OCI-M1 (cell line): ENCODE measurements at places on chromosomes 1 and 21.

DNA sequence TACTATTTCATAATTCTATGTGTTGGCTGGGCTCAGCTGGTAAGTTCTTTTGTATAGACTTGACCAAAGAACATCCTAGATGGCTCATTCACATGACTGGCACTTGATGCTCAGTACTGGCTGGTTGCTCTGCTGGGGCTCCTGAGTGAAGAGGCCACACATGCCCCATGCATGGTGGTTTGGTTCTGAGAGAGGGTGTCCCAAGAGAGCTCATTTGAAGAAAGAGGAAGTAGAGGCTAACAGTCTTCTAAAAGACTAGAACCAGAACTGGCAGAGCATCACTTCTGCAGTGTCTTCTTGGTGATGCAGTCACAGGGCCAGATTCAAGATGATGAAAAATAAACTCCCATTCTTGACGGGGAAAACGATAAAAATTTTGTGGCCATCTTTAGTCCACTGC is 5.2 kb upstream of the BACH1 start:
- peak; percentile 56 for DNase-seq

DNA sequence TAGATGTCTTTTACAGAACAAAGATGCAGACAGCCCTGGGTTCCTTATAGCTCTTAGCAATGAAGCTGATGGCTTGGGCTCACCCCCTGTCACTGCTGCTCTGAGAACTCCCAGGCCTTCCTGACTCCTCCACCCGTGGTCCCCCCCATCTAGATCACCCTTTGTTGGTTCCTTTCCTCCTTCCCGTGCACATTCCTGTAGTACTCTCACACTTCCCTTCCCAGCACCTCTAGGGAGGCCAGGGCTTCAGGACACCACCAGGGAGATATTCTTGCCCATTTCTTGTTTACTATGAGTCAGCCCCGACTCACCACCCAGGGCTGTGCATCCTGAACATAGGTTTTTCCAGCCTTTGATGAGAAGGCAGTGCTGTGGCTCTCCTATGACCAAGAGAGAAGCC is 14.4 kb upstream of the NOS1AP start:
- DNase-seq, result no peak

DNA sequence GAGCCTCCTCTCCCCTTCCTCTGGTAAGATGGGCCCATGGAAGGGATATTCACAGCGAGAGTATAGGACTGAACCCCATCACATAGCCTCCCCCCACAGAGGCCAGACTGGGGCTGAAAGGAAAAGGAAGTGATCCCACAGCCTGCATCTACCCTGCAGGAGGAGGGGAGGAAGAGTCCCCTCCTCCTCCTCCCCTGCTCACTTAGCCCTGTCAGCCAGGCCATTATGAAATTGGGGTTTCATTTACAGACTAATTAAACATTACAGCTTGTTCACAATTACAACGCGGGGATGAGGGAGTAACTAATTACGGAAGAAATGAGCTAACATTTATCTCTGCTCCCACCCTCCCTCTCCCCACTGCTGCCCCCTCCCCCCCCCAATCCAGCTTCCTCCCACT is 25.4 kb downstream of the DMAP1 start:
- DNase-seq, result no peak

GRCh38 chr1:213107613-213108012 is 56.6 kb downstream of the RPS6KC1 start:
- no peak for DNase-seq

DNA sequence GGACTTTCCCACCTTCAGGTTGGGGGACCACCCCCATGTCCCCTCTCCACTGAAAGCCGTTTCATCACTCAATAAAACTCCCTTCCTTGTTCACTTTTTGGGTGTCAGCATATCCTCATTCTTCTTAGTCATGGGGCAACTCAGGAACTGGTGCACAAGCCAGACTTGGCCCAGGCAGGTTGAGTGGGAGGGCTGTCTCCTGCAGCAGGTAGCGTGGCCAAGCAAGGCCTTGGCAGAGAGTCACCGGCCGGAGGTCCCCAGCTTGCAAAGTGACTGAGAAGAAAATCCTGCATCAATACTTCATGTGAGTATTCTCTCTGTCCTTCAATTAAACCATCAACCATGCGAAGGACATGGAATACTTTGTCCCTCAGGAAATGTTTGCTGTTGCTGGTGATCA is 148.9 kb downstream of the RHOU start:
- no peak for DNase-seq

GRCh38 chr1:2594001-2594640 is 7.5 kb downstream of the PRXL2B start:
- no peak for DNase-seq

DNA sequence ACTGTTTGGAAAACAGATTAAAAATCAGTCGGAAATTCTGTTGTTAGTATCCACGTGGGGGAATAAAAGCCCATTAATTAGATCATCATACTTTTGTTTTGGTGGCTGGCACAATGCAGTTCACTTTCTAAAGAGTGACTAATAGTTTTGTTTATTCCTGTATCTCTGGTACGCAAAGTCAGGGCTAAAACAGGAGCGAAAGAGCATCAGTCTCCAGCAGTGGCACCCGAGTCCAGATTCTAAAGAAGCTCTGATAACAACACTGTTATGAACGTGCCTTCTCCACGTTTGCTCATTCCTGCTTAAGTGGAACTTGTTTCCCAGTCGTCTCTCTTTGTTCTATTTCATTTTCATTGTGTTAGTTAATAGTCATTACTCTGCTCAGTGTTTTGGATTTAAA is 69.6 kb downstream of the HSPA13 start:
- no peak for DNase-seq

- DNase-seq, result peak; percentile 47
These were observed 11.3 kb downstream of the NCSTN start for GRCh38 chr1:160354388-160354985.

DNA sequence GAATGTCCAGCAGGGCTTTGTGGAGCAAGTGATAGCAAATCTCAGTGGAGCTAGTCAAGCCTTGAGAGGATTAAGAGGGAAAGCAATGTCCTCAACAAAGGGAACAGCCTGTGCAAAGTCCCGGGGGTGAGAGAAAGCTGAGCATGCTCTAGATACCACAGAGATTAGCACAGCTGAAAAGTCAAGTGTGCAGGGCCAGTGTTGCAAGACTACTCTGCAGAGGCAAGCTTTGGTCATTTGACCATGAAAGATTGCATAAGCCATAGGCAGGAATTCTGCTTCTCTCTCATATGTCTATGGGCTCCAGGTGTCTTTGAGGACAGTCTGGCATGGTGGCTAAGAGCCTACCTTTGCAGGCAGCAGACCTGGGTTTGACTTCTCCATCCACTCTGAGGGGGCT is 181.0 kb upstream of the JUN start:
- DNase-seq, result peak; percentile 20

DNA sequence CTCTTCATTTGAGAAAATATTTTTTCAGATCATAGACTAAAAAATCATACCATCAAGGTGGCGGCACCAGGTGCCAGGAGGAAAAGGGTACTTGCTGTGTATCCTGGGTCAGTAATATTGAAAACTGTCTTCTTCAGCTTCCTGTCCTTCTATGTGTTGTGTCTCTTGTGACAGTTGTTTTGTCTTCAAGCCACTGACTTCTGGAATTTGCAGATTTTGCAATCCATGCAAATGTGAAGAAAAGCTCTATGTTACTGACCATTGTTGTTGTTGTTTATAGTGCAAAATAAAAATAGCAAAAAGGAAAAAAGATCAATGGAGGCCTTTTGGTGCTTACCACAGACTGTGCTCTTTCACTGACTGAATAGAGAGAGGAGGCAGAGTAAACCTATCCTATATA is 83.2 kb upstream of the RHOU start:
- no peak for DNase-seq

GRCh38 chr21:36965720-36966065 is 776 bp downstream of the HLCS start:
- no peak for DNase-seq

DNA sequence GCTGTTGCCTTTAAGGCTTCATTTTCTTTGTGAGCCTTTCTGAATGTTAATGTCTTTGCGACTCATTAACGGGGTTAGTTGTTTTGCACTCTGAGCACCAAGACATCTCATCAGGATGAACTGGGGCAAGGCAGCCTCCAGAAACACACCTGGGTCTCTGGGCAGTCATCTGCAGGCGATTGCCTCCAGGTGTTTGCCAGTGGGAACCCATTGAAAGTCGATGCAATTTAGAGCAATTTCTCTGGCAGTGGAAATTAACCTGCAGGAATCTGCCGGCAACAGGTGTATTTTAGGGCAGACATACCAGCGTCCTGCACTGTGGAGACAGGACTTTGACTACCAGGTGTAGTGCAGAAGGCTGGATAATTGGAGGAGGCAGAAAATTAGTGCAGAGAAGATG is 661.0 kb upstream of the PTBP2 start:
- no peak for DNase-seq

DNA sequence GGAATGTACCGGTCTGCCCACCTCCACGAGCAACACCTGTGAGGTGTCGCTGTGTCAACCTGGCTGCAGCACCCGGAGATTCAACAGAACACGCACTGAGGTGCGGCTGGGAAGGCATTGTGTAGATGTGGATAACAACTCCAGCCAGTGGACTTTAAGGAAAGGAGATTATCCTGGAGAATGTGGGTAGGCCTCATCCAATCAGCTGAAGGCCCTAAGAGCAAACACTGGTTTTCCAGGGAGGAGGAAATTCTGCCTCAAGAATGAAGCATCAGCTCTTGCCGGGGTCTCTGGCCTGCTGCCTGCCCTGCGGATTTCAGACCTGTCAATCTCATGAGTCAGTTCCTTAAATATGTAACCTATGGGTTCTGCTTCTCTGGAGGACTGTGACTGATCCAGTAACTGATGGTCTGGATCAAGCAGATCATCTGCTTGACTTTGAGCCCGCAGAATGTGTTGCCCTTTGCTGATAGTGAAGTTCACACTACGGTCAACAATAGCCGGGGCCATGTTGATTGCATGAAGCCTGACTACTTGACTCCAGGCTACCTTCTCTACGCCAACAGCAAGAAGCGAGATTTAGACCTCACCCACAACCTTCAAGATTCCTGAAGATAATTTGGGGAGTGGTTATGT is 15.9 kb upstream of the PRDM15 start:
- peak; percentile 92 for DNase-seq

DNA sequence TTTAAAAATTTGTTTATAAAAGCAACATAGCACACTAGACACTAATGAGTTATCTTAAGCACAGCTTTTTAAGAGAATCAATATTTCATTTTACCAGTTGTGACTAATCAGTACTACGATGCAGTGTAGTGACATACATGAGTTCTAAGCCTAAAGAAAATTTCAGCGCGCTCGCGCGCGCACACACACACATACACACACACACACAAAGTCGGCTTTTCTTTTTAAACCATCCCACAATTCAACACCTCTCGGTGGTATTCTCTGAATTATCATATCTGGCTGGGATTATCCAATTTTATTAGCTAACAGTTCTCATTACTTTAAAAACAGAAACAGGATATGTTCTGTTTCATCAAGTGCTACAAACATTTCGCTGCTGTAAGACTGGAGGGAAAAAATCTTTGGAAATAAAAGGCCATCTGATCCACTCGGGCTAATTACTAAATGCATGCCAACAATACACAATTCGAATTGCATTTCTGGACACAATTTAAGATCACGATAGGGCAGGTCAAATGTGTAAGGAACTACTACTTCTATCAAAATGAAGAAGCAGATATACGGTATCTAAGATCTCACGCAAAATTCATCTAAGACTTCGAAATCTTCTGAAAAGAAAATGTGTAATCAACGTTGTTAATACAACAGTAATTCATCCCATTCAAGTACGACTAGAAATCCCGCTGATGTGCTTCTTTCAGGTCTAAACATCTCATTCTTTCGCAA is 1.2 kb downstream of the TUT4 start:
- DNase-seq, result peak; percentile 63

- no peak for DNase-seq
These were observed 17.0 kb upstream of the PPIE start for GRCh38 chr1:39721664-39722063.

- DNase-seq, result no peak
These were observed 511.3 kb downstream of the NPHP4 start for GRCh38 chr1:5480906-5481305.

DNA sequence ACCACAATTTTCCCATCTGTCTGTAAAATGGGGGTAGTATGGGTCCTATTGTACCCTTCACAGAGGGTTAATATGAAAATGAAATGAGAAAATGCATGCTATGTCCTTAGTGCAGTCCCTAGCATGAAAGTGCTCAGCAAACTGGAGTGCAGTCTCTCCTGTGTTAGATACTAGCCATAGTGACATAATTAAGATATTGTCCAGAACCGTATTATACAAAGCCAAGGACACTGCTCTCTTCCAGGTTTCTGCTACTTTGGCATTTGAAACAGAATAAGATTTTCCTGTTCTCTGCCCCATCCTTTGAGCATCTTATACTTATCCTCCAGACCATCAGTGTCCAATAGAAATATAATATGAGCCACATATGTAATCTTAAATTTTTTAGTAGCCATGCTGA is 213.4 kb downstream of the FGGY start:
- no peak for DNase-seq

DNA sequence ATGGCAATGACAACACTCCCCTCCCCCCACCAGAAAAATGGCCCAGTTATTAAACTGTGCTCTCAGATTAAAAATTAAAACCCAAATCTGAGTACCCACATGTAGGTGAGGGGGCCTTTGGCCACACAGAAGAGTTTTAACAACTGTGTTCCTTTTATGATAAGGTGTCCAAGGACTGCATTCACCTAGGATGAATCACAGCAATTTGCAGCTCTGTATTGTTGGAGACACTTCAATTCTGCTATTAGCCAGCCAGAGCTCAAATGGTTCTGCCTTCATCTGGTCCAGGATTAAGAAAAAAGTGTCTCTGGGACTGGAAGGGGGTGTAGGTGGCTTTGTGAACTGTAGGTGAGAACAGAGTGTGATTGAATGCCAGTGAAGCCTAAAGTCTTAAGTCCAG is 43.3 kb upstream of the DIRAS3 start:
- DNase-seq, result no peak

DNA sequence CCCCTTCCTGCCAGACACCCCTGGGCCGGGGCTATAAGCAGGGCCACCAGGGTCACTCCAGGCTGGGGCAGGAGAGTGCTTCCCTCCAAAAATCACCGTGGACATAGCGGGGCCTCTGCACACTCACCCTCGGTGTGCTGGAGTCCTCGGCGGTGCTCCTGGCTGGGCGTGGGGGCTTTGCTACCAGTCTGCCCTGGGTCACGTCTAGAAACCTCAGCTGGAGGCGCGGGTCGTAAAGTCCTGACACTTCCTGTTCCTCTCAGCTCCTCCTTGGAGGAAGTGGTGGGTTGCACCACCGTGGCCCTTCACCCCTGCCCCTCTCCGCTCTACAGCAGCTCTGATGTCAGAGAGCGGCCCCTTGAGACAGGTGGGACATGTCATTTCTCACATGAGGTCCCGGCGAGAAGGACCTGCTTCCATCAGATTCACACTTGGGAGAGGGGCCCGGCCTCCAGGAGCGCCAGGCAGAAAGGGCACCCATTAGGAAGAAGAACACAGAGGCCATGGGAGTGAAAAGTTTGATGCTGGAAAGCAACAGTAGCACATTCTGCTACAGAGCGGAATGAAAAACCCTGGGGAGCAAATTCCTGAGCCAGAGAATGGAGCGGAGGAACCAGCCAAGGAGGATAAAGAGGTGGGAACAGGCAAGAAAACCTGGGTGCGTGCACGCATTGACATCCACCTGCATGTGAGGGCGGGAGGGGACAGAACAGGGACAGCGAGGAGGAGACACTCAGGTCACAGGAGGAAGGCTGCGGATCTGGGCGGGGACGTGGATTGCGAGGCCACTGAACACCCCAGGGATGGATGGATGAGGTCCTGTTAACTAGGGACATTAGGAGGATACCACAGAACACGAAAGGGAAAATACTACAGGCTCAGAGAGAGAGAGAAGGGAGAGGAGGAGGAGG is at the start of gene ITGB2:
ITGB2 (minus strand) TSS at position 206 of the 911 bp plus-strand sequence. CDS start 10,117 bp downstream, outside the sequence.
- DNase-seq, result no peak

GRCh38 chr1:45669859-45670655 is 16.3 kb downstream of the GPBP1L1 start:
- DNase-seq, result no peak
